ENCODE measurements at places on chromosomes 4 and X.

- H3K4me3 ChIP-seq: no peak overlapping the region
- peaks cover 8% of the 10 kb centered on the region for H3K4me1 ChIP-seq
- no peak overlapping the region for H3K27ac ChIP-seq
- no peaks in the 10 kb centered on the region for H3K27me3 ChIP-seq
- H3K36me3 ChIP-seq: peaks cover 24% of the 10 kb centered on the region
- DNase-seq: peak; percentile 9
Observed at GRCh38 chrX:1380672-1381233, 11.2 kb downstream of the SLC25A6 start.

- no peak for DNase-seq
- H3K4me3 ChIP-seq: no peak overlapping the region
- H3K4me1 ChIP-seq: peaks cover 10% of the 10 kb centered on the region
- H3K27ac ChIP-seq: no peak overlapping the region
Observed at GRCh38 chrX:44101281-44101680, 128.1 kb upstream of the NDP start.

- peaks cover 8% of the 10 kb centered on the region for H3K4me1 ChIP-seq
- 0 out of 2 replicates have a peak, but pooled peaks cover 3% of the 10 kb centered on the region for H3K36me3 ChIP-seq
- no peaks in the 10 kb centered on the region for H3K27me3 ChIP-seq
- H3K27ac ChIP-seq: no peak overlapping the region
- H3K4me3 ChIP-seq: no peak overlapping the region
Observed at GRCh38 chrX:1584237-1585011, 7.0 kb upstream of the AKAP17A start.

DNA sequence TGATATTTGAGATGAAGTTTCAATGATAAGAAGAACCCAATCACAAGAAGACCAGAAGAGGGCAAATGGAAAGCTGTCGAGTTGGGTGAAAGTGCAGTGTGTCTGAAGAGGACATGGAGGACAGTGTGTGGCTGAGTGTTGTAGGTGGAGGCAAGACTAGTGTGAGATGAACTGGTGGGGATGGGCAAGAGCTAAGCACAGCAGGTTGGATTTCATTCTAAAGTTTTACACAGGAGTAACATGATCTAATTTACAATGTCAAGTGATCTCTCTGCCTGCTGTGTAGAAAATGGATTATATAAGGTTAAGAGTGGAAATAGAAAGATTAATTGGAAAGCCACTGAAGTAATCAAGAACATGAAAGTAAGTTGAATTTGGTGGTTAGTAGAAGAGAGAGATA lies 208.6 kb upstream of the ETNPPL start:
- no peaks in the 10 kb centered on the region for H3K36me3 ChIP-seq
- H3K27ac ChIP-seq: no peak overlapping the region
- DNase-seq: no peak
- H3K4me1 ChIP-seq: peaks cover 10% of the 10 kb centered on the region

GRCh38 chr4:80927420-80927819 lies 103.1 kb upstream of the BMP3 start:
- H3K4me3 ChIP-seq: no peak overlapping the region
- peaks cover 6% of the 10 kb centered on the region for H3K27me3 ChIP-seq
- DNase-seq: no peak

DNA sequence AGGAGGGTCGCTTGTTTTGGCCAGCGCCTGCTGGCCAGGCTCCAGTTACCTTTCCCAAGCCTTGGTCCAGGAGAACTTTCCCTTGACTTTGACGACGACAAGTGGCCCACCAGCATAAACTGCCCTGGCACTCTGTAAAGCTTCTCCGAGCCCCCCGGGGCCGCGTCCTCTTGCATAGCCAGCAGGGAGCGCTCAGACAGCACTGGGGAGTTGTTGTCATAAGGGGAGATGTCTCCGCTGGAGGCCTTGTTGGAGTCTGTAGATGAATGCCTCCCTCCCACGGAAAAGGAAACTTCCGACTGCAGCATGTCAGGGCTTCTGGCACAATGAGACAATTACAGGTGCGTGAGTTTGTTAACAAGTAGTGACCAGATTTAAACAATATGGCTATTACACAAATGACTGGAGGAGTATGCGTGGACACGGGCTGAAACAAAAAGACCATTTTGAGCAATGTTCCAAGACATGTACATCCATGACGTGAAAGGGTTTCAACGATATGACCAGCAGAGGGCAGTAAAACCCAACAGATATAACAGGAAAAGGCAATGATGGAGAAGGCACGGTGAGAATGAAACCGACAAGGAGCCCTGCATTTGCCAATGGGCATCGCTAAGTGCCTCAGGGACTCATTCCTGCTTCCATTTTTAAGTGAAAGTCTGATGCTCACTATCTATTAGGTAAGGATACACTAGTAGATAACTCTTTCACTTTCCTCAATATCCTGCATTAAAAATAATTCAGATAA lies 33.0 kb downstream of the HCCS start:
- peak overlapping the region; percentile 14 for H3K4me3 ChIP-seq
- no peaks in the 10 kb centered on the region for H3K27me3 ChIP-seq
- no peak overlapping the region for H3K27ac ChIP-seq
- DNase-seq: peak; percentile 24

GRCh38 chr4:81019006-81019405 lies 11.5 kb upstream of the BMP3 start:
- no peak overlapping the region for H3K4me3 ChIP-seq
- DNase-seq: no peak
- peaks cover 19% of the 10 kb centered on the region for H3K36me3 ChIP-seq
- H3K27me3 ChIP-seq: no peaks in the 10 kb centered on the region
- H3K27ac ChIP-seq: no peak overlapping the region

GRCh38 chr4:39823191-39823590 lies 125.3 kb downstream of the UBE2K start:
- H3K4me3 ChIP-seq: no peak overlapping the region
- H3K4me1 ChIP-seq: peaks cover 11% of the 10 kb centered on the region
- H3K27ac ChIP-seq: peak overlapping the region; percentile 55
- no peak for DNase-seq
- no peaks in the 10 kb centered on the region for H3K27me3 ChIP-seq

DNA sequence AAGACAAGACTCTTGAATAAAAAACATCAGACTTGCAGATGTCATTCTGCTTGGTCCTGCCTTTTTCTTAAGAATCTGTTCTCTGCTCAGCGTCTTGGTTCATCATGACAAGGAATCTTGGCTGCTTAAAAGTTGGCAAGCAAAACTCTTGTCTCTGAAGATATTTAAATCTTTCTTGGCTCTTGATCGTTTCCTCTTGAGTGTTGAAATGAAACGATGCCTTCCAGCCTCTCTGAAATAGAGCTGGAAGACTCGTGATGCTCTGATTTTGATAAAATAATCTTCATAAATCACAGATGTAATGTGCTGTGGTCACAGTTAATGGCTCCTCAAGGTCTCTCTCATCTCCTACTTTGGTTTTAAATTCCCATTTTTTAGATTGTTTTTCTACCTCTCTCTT lies 39.9 kb upstream of the TMEM192 start:
- H3K4me3 ChIP-seq: no peak overlapping the region
- H3K36me3 ChIP-seq: peaks cover 10% of the 10 kb centered on the region
- no peak for DNase-seq
- no peaks in the 10 kb centered on the region for H3K27me3 ChIP-seq

- DNase-seq: no peak
- H3K4me3 ChIP-seq: no peak overlapping the region
- no peaks in the 10 kb centered on the region for H3K36me3 ChIP-seq
- no peaks in the 10 kb centered on the region for H3K27me3 ChIP-seq
- H3K27ac ChIP-seq: no peak overlapping the region
Observed at GRCh38 chrX:23046443-23046842, 46.7 kb downstream of the DDX53 start.

All from WTC11 (cell line).